Left lung (tissue), 14 donors: ENCODE measurements at places on chromosomes 5 and 9. TPM values are rescaled to one million over a fixed set of nuclear protein-coding genes. Genes with fewer than 3 reads are reported as not detected.

The OSTF1 gene
- total RNA-seq: 94.7 TPM

The LHFPL2 gene
- total RNA-seq: 89.9 TPM

The NRG2 gene
- 0.85 TPM for total RNA-seq

- H3K27ac ChIP-seq: no peak overlapping the region
- H3K4me3 ChIP-seq: no peak overlapping the region
- H3K36me3 ChIP-seq: no peaks in the 10 kb centered on the region
- peaks cover 12% of the 10 kb centered on the region for H3K4me1 ChIP-seq
These were observed 45.6 kb downstream of the S1PR3 start for GRCh38 chr9:89036891-89037290.

- H3K4me1 ChIP-seq: no peaks in the 10 kb centered on the region
- H3K36me3 ChIP-seq: no peaks in the 10 kb centered on the region
- no peak overlapping the region for H3K4me3 ChIP-seq
- H3K27me3 ChIP-seq: no peaks in the 10 kb centered on the region
These were observed 453.9 kb downstream of the TUSC1 start for GRCh38 chr9:25224309-25224708.

- H3K36me3 ChIP-seq: peaks cover 16% of the 10 kb centered on the region
- H3K4me3 ChIP-seq: no peak overlapping the region
- H3K27me3 ChIP-seq: no peaks in the 10 kb centered on the region
- DNase-seq: no peak
- no peak overlapping the region for H3K27ac ChIP-seq
- no peaks in the 10 kb centered on the region for H3K4me1 ChIP-seq
These were observed 137.8 kb downstream of the MEF2C start for GRCh38 chr5:88745093-88745696.
